ENCODE measurements at places on chromosomes 7 and 10.

DNA sequence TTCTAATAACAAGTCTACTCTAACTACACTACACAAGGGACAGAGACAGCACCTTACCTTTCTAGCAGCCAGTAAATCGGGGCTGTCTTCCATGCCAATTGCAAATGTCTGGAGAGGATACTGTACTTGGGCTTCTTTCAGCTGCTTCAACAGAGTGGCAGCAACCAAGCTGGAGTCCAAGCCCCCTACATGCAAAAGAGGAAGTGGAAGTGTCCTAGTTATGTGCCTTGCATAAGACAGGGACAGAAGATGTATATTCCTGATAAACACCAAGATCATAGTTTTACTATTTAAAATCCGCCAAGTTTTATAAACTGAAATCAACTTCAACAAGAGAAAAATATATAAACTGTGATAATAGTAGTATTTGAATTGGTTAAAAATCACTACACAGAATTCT, 14.0 kb downstream of the ASNS start:
- H3K36me3 ChIP-seq: no peaks in the 10 kb centered on the region
- no peak overlapping the region for H3K27ac ChIP-seq
- no peak for DNase-seq
- no peak overlapping the region for H3K4me3 ChIP-seq
- no peaks in the 10 kb centered on the region for H3K4me1 ChIP-seq

DNA sequence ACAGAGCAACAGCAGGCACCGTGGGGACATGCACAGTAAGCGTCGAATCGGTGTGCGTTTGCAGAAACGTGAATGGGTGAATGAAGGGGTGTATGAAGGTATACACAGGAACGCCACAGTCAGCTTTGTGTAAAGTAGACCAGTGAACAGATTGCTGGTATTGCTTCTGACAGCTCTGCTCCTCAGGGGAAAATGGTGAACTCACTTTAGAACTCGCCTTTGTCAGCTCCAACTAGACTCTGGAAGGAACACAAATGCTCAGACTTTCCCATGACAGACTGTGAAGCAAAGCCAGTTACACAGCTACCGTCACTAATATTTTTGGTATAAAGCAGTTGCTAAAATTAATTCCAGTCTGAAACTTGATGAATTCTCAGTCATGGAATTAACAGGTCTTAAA, 78.9 kb downstream of the CUX1 start:
- no peaks in the 10 kb centered on the region for H3K36me3 ChIP-seq
- H3K4me3 ChIP-seq: no peak overlapping the region
- H3K27ac ChIP-seq: no peak overlapping the region
- H3K4me1 ChIP-seq: no peaks in the 10 kb centered on the region
- DNase-seq: no peak

DNA sequence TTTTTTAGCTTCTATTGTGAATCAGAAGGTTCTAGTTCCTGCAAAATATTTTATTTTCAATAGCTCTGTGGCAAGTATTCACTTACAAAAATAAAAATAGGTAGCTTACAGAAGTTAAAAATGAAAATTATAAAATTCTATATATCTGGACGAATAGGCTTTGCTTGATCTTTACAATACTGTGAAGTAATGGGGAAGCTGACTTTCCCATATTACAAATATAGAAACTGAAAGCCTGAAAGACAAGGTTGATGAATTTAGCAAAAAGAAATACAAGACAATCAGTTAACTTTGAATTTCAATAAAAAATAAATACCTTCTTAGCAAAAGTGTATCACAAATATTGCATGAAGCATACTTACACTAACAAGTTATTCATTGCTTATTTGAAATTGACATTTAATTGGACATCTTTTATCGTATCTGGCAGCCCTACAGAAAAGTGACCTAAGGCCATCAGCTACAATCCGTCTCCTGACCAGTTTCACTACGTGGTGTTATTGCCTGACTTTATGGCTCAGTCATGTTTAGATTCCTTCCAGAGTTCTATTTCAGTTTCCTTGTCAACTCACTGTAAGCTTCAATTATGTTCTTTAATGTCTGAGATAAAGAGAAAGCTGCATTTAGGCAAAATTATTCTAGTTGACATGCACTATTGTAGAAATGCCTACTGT, 310.5 kb upstream of the HGF start:
- no peaks in the 10 kb centered on the region for H3K4me1 ChIP-seq
- H3K36me3 ChIP-seq: no peaks in the 10 kb centered on the region
- H3K27ac ChIP-seq: no peak overlapping the region
- H3K4me3 ChIP-seq: no peak overlapping the region

GRCh38 chr7:45073786-45074527, 14.8 kb downstream of the NACAD start:
- H3K4me3 ChIP-seq: no peak overlapping the region
- no peaks in the 10 kb centered on the region for H3K4me1 ChIP-seq
- DNase-seq: no peak
- no peaks in the 10 kb centered on the region for H3K27me3 ChIP-seq
- H3K36me3 ChIP-seq: no peaks in the 10 kb centered on the region

DNA sequence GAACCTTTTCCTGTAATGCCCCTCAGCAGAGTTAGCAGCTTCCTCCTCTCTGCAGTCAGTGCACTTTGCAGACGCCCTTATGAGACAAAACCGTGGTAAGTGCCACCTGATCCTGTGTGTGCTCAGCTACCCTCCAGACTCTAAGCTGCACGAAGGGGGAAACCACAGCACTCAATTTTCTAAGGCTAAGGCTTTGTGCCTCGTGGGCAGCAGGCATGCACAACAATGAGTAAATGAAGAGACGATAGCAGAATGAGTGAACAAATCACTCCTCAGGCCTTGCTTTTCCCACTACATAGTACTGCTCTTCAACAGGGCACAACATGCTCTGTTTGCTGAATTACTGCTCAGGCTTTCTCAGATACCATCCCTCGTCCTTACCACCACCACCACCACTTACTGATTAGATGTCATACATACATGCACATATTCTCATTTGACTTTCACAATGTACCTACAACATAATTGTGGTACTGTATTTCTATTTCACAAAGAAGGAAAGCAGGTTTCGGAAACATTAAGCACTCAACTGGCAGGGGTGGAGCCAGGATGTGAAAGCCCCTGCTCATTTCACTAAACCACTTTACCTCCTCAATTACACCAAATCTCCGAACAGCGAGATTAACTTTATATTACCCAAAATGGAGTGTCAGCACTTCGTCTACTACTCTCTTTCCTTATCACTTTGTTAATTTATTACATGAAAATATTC, 85.4 kb downstream of the ICA1 start:
- peak overlapping the region; percentile 78 for H3K27ac ChIP-seq
- no peaks in the 10 kb centered on the region for H3K27me3 ChIP-seq
- H3K4me3 ChIP-seq: no peak overlapping the region
- no peaks in the 10 kb centered on the region for H3K36me3 ChIP-seq
- peak; percentile 84 for DNase-seq

DNA sequence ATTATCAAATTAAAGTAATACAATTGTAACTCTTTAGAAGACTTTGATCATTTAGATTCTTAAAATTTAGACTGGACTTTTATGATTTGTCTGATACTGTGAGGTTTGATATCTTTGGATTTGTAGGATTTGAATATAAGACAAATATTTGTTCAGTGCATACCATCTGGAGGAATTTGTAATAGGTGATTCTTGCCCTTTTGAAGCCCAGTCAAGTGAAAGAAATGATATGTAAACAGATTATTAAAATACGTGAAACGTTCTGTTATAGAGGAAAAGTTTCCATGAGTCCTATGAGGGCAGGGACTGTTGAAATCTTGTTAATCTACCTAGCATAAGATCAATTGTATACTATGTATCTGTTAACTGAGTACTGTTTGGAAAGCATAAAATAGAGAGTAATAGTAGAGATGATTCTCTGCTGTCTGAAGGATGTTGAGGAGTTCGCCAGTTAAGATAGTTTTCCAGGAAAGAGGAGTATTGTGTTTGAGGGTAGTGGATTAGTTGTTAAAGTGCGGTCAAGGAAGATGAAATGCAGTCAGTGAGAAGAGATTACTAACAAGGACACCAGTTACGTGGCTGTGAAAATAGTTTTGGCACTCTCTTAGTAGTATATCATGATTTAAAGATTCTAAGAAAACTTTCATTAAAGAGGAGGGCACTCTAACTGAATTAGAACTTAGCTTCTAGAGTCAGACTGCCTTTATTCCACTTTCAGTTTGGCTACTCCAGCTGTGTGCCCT, 14.4 kb downstream of the PDCD4 start:
- H3K4me3 ChIP-seq: no peak overlapping the region
- peaks cover 15% of the 10 kb centered on the region for H3K4me1 ChIP-seq
- no peak overlapping the region for H3K27ac ChIP-seq
- no peak for DNase-seq

DNA sequence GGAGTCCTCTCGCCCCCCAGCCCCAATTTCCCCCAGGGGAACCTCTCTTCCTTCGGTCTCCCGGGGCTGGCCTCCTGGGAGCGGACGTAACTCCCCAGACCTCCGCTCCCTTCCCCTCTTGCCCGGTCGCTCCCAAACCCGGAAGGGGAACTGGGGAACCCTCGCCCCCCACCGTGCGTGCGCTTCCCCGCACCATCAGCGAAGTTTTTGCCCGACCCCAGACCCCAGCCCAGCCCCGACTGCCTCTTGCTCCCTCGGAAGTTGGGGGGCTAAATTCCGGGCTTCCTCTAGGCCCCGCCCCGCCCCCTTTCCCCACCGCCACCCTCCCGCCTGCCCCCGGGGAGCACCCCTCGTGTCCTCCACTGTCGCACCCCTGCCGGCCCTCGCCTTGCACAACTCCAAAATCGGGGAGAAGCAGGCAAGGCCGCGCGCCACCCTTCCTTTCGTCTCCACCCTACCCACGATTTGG, 436 bp downstream of the GNB2 start:
- no peaks in the 10 kb centered on the region for H3K36me3 ChIP-seq
- H3K27ac ChIP-seq: peak overlapping the region; percentile 95
- no peaks in the 10 kb centered on the region for H3K27me3 ChIP-seq
- no peak for DNase-seq
- peak overlapping the region; percentile 83 for H3K4me3 ChIP-seq

DNA sequence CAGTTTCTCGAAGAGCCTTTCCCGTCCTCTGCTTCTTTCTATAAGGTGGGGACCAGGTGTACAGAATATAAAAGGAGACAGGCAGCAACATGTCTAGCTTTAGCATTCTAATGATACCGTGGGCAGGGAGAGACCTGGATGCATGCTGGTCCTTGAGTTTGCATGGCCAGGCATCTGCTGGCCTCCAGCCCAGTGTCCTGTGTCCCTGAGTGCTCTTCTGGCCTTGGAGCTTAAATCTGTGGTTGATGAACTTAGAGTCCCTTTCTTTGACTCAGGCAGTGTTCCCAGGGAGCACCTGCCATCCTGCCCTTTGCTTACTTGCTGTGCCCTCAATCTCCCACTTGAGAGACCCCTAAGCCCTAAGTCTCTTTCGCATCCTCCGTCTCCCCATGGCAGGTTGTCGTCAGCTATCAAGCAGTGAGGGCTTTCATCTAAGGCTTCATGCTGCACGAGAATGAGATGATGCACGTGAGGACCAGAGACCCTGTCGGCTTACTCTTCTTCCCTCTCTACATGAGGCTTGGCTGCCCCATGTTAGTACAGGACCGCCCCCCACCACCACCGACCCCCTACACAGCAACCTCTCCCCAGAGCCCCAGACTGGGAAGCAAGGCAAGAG, 313.4 kb upstream of the C7orf33 start:
- no peak overlapping the region for H3K4me3 ChIP-seq
- no peak for DNase-seq
- H3K4me1 ChIP-seq: no peaks in the 10 kb centered on the region
- H3K27me3 ChIP-seq: no peaks in the 10 kb centered on the region
- no peaks in the 10 kb centered on the region for H3K36me3 ChIP-seq
- no peak overlapping the region for H3K27ac ChIP-seq

GRCh38 chr7:100486111-100486636, 2.4 kb downstream of the NYAP1 start:
- DNase-seq: no peak
- H3K4me3 ChIP-seq: no peak overlapping the region
- H3K4me1 ChIP-seq: no peaks in the 10 kb centered on the region
- H3K36me3 ChIP-seq: no peaks in the 10 kb centered on the region
- no peak overlapping the region for H3K27ac ChIP-seq
- H3K27me3 ChIP-seq: no peaks in the 10 kb centered on the region

DNA sequence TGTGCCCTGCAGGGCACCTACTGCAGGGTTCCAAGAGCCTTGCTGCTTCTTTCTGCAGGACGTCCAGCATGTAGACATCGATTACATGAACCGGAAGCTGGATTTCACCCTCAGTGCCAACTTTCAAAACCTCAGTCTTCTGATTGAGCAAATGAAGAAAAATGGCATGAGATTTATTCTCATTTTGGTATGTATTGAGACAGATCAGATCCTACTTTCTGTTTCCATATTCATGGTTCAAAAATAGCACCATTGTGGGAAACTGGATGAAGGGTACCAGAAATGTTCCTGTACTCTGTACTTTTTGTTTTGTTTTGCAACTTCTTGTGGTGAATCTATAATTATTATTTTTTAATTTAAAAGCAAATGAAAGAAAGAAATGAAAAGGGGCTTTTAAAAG, 64.1 kb downstream of the MGAM2 start:
- H3K4me1 ChIP-seq: no peaks in the 10 kb centered on the region
- no peaks in the 10 kb centered on the region for H3K27me3 ChIP-seq
- no peaks in the 10 kb centered on the region for H3K36me3 ChIP-seq
- H3K27ac ChIP-seq: no peak overlapping the region
- DNase-seq: no peak

DNA sequence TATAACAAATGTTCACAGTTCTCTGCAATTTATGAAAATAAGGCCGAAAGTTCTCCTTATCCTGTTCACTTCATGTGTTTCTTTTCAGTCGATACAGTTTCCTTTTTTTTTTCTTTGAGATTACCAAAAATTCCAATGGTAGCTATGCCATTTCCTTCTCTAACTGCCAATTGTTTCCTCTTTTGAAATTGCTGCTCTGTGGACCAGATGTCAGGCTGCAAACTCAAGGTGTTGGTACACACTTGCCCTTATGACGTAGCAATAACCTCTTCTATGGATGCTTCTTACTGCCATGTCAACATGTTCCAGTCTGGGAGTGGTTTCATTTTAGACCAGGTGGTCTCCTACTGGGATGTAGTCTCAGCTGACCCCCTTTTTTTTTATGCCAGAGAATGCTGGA, 52.9 kb downstream of the CASD1 start:
- no peaks in the 10 kb centered on the region for H3K36me3 ChIP-seq
- H3K4me1 ChIP-seq: no peaks in the 10 kb centered on the region
- no peak for DNase-seq
- H3K27ac ChIP-seq: no peak overlapping the region
- H3K27me3 ChIP-seq: no peaks in the 10 kb centered on the region

DNA sequence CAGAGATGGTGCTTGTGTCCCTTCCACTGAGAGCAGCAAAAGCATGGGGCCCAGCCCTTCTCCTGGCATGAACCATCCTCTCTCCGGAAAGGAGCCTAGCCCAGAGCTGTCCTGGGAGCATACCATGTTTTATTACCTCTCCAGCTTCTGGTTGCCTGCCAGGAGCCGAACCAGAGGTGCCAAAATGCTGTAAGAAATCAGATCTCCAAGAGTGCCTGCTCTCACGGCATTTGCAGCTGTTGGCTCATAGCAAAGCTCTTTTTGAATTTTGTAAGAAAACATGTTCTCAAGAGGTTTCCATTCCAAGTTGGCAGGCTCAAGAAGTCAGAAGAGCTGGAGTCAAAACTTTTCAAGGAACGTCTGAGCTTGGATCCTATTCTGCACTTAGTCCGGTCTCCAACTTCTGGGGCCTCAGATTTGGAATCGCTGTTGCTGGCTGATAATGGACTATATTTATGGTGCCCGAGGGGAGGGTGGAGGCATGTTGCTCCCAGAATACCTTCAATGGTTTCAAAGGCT, 211.7 kb upstream of the MKI67 start:
- H3K36me3 ChIP-seq: no peaks in the 10 kb centered on the region
- no peak for DNase-seq
- H3K27me3 ChIP-seq: no peaks in the 10 kb centered on the region
- H3K4me1 ChIP-seq: no peaks in the 10 kb centered on the region

Measured in Peyer's patch (tissue), 4 donors.